ENCODE measurements at places on chromosomes 5 and 9. TPM values are rescaled to one million over a fixed set of nuclear protein-coding genes. Genes with fewer than 3 reads are reported as not detected.

The C9orf57 gene
- not detected for total RNA-seq

The AK6 gene
- 35.8 TPM for total RNA-seq

GRCh38 chr5:107619781-107620180, 51.0 kb downstream of the EFNA5 start:
- no peak overlapping the region for H3K4me3 ChIP-seq
- H3K27me3 ChIP-seq: no peaks in the 10 kb centered on the region
- H3K36me3 ChIP-seq: no peaks in the 10 kb centered on the region
- no peak overlapping the region for H3K27ac ChIP-seq
- DNase-seq: no peak
- no peaks in the 10 kb centered on the region for H3K4me1 ChIP-seq

- H3K4me3 ChIP-seq: no peak overlapping the region
- H3K27me3 ChIP-seq: no peaks in the 10 kb centered on the region
- no peak for DNase-seq
- H3K4me1 ChIP-seq: no peaks in the 10 kb centered on the region
- H3K27ac ChIP-seq: no peak overlapping the region
Measured at GRCh38 chr9:137836831-137837241, 40.7 kb upstream of the CACNA1B start.

DNA sequence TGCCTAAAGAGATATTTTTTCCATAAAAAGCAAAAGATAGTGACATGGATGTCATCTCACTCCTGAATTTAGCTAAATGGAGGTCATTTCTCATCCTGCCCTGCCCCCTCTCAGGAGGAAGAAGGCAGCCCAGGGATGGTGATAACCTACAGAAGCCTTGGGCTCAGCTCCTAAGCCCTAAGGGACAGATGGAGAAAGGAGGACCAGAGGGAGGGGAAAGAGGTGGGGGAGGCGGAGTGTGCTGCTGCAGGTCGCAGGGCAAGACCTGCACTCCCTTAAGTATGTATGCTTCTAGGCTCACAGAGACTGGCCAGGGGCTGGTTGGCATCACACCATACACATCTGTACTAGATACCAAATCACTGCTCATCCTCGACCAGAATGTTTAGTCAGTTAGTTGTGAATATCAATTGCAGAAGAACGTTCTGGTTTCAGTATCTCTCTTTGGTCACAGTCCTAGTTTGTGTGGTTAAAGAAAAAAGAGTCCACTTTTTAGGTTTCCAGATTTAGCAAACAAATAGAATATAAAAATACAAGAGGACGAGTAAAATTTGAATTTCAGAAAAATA, 18.4 kb upstream of the CDKN2AIPNL start:
- H3K27me3 ChIP-seq: peaks cover 4% of the 10 kb centered on the region
- H3K4me1 ChIP-seq: peaks cover 17% of the 10 kb centered on the region
- H3K27ac ChIP-seq: no peak overlapping the region
- no peak for DNase-seq

DNA sequence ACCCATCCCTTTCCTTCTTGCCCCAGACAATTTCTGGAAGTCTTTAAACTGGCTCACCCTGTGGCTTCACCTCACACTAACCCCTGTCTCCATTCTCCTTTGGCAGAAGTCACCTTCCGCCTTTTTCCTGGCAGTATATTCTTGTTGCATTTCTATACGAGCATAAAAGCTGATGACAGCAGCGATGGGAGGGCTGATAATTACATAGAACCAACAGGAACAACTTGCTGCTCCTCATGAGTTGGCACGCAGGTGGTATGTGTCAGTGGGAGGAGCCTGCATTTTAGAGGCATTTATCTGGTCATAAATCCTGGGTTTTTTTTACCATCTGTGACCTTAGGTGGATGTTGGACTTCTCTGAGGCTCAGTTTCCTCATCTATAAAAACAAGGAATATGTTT, 61.4 kb upstream of the CKMT2 start:
- no peak overlapping the region for H3K4me3 ChIP-seq
- H3K36me3 ChIP-seq: no peaks in the 10 kb centered on the region
- peaks cover 15% of the 10 kb centered on the region for H3K27me3 ChIP-seq
- no peaks in the 10 kb centered on the region for H3K4me1 ChIP-seq
- no peak for DNase-seq
- no peak overlapping the region for H3K27ac ChIP-seq

GRCh38 chr5:130400091-130400490, 495.8 kb downstream of the CHSY3 start:
- H3K36me3 ChIP-seq: no peaks in the 10 kb centered on the region

DNA sequence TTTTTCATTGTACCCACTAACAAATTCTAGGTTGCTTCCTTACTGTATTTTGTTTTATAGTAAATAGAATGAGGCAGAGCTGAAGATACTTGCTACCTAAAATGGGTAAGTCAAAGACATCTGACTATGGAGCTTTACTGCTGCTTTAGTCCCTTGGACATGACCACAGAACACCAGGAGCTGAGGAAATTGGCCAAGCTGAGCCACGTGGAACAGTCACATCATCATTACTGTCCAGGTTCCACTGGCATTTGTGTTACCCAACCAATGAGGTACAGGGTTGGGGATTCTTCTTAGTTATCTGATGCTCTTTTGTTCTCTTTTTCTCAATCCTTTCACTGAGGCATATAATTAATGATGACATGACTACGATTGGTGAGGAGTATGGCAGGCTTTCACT, 47.1 kb downstream of the SSBP2 start:
- H3K27ac ChIP-seq: no peak overlapping the region
- no peak overlapping the region for H3K4me3 ChIP-seq
- peaks cover 11% of the 10 kb centered on the region for H3K36me3 ChIP-seq
- H3K27me3 ChIP-seq: no peaks in the 10 kb centered on the region
- DNase-seq: no peak

GRCh38 chr5:34516686-34517085, 139.4 kb upstream of the RAI14 start:
- peaks cover 55% of the 10 kb centered on the region for H3K4me1 ChIP-seq
- no peak overlapping the region for H3K27ac ChIP-seq
- DNase-seq: no peak
- H3K27me3 ChIP-seq: no peaks in the 10 kb centered on the region
- no peak overlapping the region for H3K4me3 ChIP-seq

DNA sequence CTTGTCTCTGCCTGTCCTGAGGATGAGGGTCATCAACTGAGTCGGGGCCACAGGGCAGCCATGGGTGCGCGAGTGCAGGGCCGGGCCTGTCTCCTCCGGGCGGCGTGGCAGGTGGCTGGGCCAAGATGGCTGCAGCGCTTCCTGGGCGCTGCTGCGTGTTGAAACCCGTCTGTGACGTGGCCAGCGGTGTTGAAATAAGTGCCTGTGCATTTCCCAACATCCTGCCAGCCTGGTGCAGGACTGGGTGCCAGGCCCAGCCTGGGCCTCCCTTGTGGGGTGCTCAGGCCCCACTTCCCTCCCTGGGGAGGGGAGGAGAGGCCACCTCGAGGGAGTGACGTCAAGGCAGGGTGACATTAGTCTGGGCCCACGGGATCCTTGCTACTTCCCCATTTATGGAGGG, 45.5 kb downstream of the RXRA start:
- DNase-seq: no peak
- no peak overlapping the region for H3K27ac ChIP-seq
- H3K27me3 ChIP-seq: no peaks in the 10 kb centered on the region

Data from HFFc6 (cell line).